ENCODE measurements at places on chromosomes 2 and 18.

- DNase-seq: no peak
Measured at GRCh38 chr2:108228537-108228936, 11.2 kb upstream of the SULT1C3 start.

- no peak for DNase-seq
Measured at GRCh38 chr2:48569433-48569832, 39.5 kb downstream of the STON1 start.

GRCh38 chr2:229650059-229650458, 64.3 kb downstream of the DNER start:
- DNase-seq: no peak

DNA sequence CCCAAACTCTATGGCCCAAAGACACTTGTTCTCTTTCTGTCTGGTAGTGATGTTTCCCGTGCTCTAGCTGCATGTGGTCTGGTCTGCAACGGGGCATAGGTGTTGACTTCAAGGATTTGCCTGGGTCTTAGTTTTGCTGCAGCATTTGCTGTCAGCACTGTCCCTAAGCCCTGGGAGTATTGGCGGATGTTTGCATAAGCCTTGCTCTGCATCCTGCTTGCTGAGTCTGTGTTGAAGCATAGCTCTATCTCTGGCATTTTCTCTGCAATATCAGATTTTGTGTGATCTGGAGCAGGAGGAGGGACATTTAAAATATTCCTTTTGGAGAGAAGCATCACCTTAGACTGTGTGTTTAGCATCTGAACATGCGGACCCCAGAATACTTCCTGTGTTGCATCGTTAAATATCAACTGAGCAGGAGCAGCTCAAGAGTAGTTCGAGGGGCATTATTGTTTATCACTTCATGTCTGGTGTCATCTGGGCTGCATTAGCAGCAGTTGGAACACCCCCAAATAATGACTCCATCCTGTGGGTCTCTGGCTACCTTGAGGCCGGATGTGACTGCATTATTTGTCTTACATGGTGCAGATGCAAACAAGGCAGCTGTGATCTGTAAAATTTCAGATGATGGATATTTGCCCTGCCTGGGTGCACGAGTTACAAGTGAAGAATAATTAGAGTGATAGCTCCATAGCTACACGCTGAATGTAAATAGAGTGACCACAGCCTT, 231.7 kb downstream of the TRIB2 start:
- DNase-seq: peak; percentile 71

GRCh38 chr2:216533609-216534008, 35.0 kb downstream of the RPL37A start:
- DNase-seq: no peak

DNA sequence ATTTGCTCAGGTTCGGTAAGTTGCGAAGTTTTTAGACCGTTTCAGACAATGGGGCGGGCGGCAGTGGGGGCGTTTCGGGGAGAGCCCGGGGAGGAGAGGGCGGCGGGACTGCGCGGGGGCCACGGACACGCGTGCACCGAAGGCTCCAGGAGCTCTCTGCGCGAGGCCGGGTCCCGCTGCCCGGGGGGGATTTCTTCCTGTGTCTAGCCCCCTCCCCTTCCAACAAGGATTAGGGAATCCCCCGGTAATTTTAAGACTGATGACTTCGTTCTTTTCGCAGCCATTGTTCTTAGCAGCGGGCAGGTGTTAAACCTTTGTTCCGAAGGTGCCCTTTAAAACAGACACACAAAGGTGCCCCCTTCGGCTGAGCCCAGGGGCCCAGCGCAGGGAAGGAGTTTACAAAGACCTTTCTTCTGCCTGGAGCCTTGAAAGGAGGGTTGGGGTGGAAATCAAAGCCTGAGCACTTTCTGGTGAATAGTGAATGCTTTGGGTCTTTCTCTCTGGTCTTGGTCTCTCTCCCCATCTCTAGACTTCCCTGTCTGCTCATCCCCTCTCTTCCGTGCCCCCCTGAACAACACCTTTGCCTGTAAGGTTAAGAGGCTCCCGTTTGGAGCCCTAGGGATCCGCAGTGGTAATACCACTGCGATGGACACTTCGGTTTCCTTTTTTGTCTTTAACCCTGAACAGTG, 2.1 kb downstream of the TRIB2 start:
- no peak for DNase-seq

DNA sequence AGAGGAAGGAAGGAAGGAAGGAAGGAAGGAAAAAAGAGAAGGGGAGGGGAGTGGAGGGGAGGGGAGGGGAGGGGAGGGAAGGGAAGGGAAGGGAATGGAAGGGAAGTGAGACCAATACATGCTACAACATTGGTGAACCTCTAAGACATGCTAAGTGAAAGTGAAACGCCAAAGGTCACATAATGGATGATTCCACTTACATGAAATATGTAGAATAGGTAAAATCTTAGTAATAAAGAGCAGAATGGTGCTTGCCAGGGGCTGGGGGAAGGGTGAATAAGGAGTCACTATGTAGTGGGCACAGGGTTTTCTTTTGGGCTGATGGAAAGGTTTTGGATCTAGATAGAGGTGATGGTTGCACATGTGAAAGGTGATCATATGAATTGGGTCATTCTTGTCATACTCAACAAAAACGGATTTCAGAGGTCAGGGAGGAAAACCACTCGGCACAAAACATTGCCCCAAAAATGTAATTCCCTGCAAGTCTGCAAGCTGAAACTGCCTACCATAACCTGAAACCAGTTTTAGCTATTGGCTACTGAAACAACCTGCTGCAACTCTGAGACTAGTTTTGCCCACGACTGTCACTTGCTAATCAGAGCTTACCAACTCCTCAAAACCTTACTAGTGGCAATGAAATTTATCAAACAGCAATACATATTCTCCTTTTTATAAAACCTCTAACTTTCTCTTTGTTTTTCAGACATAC, 59.2 kb downstream of the CCDC141 start:
- DNase-seq: no peak

- DNase-seq: peak; percentile 11
Measured at GRCh38 chr2:62653582-62654422, 51.7 kb upstream of the EHBP1 start.

GRCh38 chr2:102703748-102704147, 58.1 kb upstream of the TMEM182 start:
- peak; percentile 5 for DNase-seq

GRCh38 chr18:31447530-31448191, at the start of gene DSG3:
Gene DSG3, plus strand, starts transcription at chr18:31447741. Its CDS starts 137 bp downstream, at chr18:31447878.
- DNase-seq: no peak

DNA sequence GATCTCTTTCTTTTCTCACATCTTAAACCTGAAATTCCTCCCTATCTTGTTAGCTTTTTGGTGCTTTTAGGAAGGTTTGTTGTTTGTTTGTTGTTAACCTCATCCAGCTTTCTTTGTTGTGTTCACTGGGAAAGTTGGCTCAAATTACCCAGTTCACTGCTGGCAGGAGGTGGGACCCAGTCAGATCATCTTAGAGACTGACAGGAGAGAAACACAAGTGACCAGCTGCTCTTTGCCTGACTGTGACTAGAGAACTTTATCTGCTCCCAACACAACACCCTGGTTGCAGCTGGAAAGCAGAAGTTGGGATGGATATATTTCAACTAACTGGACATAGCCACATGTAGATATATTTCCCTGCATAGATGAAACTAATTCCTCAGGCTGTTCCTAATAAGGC, 10.0 kb downstream of the MAPK4 start:
- DNase-seq: no peak

- peak; percentile 8 for DNase-seq
Measured at GRCh38 chr2:170737821-170738220, 22.7 kb downstream of the SP5 start.

- peak; percentile 46 for DNase-seq
Measured at GRCh38 chr2:170816504-170817092, at the start of gene GAD1. Gene GAD1, plus strand, starts transcription at chr2:170816887. Its CDS starts 1,705 bp downstream, at chr2:170818592.

DNA sequence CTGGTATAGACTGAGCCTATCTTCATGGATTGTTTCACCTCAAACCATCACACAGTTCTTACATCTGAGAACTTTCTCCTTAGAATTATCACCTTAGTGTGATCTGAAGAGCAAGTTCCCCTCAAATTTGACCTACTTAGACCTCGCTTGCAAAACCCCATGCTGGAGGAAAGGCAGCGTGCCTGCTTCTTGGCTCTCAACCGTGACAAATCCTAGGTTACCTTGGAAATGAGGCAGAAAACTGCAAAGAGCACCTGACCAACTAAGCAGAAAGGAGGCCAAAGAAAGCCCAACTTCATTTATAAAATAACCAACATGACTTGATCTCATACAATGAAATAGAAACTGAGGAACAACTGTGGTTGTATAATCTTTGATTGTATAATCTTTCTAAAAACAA, 146.4 kb downstream of the RAB3GAP1 start:
- DNase-seq: no peak

GRCh38 chr2:206328974-206329373, 54.5 kb downstream of the ZDBF2 start:
- DNase-seq: no peak

DNA sequence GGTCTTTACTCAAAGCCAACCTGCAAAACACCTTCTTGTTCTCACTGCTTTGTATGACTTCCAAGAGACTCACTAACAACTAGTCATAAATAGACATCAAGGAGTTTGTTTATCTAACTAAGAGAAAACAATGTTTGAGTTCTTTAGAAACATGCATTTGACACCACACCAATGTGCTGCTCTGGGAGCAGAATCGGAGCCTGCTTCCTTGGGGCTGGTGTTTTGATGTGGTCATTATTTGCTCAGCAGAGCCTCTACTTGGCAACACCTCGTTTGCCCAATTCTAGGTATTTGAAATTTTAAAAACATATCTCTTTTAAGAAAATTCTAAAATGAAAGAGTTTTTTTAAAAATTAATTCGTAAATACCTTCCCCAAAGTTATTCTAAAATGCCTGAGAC, 167.5 kb downstream of the BCL2 start:
- DNase-seq: no peak

- DNase-seq: no peak
Measured at GRCh38 chr2:64906853-64907536, 82.2 kb upstream of the SLC1A4 start.

GRCh38 chr2:122652670-122653069, 897.2 kb downstream of the TSN start:
- no peak for DNase-seq

DNA sequence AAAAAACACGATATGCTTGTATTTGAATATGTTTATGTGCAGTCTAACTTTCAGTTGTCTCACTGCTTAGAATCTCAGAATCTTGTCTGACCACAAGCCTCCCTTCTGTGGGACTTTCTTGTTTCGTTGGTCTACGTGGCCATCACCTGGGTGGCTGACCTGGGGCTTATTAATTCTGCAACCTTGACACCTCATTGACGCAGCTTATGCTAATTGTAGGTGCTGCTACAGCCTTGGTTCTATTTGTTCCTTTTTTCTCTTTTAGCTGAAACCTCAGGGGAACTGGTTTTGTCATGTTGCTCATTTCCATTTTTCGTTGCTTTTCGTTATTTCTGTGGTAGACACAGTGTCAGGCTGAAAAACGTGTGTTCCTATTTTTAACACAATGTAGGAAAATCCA, 273.7 kb downstream of the SLC4A3 start:
- DNase-seq: no peak

GRCh38 chr2:152427902-152428301, 92.9 kb downstream of the FMNL2 start:
- no peak for DNase-seq

DNA sequence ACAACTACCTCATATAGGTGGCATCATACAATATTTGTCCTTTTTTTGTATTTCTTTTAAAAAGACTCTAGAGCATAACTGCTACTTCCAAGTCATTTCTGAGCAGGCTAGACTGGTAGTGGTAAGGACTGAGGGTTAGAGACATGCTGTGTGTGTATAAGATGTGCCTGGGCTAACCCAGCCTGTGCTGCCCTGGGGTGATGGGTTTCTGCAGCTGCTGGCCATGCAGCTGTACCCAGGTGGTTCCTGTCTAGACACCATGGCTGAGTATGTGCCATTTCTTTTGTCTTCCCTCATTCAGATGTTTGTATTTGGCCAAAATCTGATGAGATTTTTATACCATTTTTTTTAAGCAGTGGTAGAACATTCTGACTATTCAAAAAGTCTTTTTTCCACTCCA, 40.0 kb downstream of the MERTK start:
- no peak for DNase-seq

- no peak for DNase-seq
Measured at GRCh38 chr2:239195992-239196391, 204.8 kb downstream of the HDAC4 start.

- DNase-seq: no peak
Measured at GRCh38 chr2:239112127-239112774, 264.4 kb downstream of the TWIST2 start.

- DNase-seq: peak; percentile 51
Measured at GRCh38 chr2:189236066-189236465, 56.5 kb upstream of the COL5A2 start.

DNA sequence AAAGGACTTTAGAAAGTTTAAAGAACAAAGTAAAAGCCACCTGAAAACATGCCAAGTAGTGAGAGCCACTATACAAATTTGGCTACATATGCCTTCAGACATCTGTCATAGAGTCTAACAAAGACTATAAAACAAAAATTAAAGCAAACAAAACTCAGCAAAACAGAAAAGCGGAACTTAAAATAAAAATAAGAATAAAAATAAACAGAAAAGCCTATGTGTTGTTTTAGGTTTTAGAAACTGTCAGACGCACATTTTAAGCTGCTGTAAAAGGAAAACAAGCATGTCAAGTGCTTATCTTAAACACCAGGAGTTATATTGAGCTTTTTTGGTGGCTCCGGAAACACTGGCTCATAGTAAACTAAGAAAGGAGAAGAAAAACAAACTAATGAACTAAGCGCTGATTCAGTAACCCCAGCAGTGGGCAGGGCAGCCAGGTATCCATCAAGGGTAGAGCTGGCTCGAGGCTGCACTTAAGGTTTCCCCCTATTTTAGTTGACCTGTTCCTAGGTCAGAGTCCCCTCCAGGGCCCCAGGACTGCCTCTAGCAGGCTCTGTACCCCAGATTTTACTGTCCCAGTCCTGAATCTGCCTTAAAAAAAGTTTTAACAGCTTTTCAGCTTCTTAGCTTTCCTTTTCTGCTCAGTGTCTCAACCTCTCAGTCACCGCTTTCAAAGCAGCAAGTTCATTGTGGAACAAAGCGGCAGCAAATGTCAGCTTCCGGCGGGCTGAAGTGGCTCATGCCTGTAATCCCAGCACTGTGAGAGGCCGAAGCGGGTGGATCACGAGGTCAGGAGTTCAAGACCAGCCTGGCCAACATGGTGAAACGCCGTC, 15.4 kb upstream of the RMC1 start:
- peak; percentile 33 for DNase-seq

DNA sequence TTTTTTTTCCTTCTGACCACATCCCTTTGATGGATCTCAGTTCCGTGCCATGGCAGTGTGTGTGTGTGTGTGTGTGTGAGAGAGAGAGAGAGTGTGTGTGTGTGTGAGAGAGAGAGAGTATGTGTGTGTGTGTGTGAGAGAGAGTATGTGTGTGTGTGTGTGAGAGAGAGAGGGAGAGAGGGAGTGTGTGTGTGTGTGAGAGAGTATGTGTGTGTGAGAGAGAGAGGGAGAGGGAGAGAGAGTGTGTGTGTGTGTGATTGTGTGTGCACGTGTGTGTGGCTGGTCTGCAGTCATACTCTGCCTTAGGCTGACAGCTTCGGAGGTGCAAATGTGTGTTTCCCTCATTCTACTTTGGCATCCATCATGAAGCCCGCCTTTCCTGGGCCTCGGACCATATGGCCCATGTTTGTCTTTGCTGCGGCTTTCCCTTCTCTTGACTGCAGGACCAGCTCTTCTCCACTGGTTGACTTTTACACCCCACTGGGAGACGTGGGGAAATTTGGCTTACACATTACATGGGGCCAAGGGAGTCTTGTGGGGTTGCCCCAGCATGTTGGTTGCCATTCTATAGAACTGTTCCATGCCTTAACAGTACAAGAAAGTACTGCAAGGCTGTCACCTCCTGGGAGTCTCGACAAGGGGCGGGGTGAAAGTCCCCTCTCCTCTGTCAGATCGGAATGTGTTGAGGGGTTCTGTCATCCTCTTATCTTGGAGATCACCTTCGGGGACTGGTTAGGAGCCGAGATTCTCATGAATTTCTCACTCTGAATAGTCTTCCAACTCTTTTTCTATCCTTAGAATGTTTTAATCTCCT, 21.6 kb downstream of the TSN start:
- DNase-seq: peak; percentile 11
